GM12864 (cell line): ENCODE measurements at places on chromosomes 11 and 22.

DNA sequence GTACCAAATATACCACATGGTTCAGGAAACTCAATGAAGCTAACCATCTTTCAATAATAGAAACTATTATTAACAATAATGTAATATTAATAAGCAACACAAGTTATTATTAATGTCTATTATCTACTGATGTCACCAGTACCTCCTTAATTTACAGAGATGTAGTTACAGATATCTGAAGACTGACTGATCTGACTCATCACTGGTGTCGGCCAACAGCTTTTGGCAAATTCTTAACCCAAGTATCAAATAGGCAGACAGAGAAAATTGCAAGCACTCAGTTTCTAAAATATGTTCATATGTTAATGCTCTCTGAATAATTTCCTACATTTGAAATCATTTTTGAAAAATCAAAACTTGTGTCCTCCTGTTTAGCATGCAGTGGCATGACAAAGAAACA, 100.4 kb upstream of the DDI1 start:
- no peak for DNase-seq

DNA sequence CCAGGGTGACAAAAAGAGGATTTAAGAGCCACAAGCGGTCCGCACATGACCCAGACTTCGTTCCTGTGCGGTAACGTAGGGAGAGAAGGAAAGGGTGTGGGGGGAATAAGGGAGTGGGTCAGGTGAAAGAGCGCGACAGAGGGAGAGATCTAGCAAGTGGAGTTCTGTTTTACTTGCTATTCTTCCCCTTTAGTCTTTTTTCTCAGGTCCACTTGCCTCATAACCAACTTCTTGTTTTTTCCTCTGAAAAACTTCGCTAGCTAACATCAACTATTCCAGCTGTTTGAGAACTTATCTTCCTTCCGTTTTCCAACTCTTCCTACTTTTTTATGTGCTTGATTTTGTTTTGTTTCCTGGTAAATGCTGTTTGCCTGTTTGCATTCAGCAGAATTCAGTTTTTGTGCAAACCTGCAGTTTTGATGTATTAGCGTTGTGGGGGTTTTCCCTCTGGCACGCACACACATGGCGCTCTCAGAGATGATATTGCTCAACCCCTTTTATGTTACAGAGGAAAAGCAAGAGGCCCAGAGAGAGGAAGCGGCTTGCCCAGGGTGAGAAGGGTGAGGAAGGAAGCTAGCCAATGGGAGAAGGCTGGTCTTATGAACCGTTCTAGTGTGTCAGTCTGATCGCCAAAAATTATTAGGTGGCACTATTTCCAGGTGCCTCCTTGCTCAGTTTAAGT, 592 bp upstream of the CTSC start:
- no peak for DNase-seq

DNA sequence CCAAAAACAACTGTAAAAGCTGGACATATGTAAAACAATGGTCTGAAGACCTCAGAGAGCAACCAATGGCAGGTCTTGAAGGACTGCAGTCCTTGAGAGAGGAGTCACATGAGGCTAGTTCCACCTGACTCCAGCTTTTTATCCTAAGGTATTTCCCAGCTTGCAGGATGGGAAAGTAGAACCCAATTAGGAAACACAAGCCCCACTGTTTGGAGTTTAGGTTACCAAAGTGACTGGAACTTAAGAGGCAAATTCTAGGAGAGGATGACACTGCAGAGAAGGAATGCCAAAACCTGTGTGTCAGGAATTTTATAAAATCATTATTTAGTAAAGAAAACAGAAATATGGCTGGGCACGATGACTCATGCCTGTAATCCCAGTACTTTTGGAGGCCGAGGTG, 18.4 kb downstream of the OR2AT4 start:
- DNase-seq: no peak

GRCh38 chr11:34284811-34285481, 72.9 kb downstream of the ABTB2 start:
- no peak for DNase-seq

DNA sequence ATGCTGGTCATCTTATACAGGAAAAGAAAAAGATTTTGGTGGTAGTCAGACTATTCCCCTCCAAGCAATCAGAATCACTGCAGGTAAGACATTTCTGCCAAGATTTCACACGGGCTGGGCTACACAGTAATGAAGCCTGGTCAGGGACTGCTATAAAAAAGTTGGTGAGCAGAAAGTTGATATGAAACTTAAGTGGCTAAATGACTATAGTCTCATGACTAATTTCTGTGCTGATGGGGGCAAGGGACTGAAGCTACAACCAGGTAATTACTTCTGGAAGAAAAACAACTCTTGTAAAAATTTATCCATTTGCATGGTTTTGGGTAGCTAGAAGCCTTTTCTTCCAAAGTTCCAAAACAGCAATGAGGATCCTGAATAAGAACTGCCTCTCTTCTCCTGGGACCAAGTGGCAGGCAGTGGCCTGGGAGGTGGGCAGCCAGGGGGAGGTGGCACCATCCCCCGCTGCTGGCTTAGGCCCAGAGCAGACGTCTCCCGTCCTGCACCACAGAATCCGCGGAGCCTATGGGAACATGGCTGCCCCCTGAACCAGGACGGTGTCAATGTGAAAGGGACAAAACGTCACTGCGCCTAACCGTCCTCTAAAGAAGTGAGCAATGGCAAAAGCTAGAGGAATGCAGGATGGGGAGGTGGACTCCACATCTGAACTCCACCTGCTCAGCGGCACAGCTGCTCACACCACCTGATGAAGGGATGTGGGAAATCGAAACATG, 122.6 kb upstream of the LMO1 start:
- DNase-seq: peak; percentile 4

GRCh38 chr11:107590460-107591377, at the start of gene ELMOD1:
Gene ELMOD1, plus strand, starts transcription at chr11:107591147. Its CDS starts 27,043 bp downstream, at chr11:107618190.
- no peak for DNase-seq

GRCh38 chr11:76123248-76123647, 83.1 kb downstream of the WNT11 start:
- DNase-seq: no peak

DNA sequence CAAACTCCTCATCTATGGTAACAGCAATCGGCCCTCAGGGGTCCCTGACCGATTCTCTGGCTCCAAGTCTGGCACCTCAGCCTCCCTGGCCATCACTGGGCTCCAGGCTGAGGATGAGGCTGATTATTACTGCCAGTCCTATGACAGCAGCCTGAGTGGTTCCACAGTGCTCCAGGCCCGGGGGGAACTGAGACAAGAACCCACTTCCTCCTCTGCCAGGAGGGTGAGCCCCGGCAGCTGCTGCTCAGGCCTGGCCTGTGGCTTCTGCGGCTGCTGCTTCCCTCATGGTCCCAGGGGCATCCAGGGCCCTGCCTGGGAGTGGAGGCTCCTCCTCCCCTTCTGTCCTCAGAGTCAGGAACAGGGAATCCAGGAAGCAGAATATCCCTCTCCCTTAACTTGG, 98.4 kb downstream of the ZNF280B start:
- DNase-seq: no peak

DNA sequence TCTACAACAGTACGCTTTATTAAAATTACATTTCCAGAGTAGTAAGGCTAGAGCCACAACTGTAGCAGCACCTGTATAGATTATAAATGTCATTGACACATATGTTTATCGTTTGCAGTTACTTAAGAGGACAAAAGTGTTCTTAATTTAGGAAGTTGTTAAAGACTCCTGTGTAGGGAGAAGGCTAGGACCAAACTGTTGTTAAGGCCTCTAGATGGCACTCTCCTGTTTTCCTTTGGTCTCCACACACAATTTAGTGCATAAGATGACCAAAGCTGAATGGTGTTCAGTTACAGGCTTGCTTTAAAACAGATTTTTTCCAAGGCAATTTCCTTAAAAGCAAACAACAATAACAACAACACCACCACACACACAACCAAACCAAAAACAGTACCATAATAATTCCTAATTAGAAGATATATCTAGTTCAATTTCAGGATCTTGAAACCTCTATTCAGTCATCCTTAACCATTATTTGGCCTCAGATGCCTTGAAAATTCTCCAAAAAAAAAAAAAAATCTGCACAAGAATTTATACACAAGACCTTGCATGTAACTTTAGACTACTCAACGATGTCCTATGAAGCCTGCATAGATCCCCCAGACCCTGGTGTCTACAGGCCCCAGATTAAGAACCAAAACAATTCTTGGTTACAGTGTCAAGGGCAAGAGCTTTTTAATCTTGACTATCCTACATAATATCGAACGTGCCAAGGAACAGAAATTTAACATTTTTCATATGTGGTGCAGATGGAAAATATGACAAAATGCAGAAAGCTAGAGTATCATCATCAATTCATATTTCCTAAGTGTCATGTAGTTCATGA, 42.6 kb upstream of the APOA1 start:
- DNase-seq: peak; percentile 37

- DNase-seq: peak; percentile 13
Observed at GRCh38 chr11:42524534-42525227, 787.1 kb upstream of the API5 start.

- DNase-seq: no peak
Observed at GRCh38 chr11:121412711-121413415, 39.3 kb upstream of the SORL1 start.
